ENCODE measurements at places on chromosomes 1 and 21.
A peak's percentile ranks its signal among the peaks of the same experiment; 100 is the strongest.

GRCh38 chr1:174164826-174165225 lies 5.5 kb downstream of the RABGAP1L start:
- no peak for DNase-seq

GRCh38 chr1:241145881-241146280 lies 211.1 kb downstream of the RGS7 start:
- no peak for DNase-seq

DNA sequence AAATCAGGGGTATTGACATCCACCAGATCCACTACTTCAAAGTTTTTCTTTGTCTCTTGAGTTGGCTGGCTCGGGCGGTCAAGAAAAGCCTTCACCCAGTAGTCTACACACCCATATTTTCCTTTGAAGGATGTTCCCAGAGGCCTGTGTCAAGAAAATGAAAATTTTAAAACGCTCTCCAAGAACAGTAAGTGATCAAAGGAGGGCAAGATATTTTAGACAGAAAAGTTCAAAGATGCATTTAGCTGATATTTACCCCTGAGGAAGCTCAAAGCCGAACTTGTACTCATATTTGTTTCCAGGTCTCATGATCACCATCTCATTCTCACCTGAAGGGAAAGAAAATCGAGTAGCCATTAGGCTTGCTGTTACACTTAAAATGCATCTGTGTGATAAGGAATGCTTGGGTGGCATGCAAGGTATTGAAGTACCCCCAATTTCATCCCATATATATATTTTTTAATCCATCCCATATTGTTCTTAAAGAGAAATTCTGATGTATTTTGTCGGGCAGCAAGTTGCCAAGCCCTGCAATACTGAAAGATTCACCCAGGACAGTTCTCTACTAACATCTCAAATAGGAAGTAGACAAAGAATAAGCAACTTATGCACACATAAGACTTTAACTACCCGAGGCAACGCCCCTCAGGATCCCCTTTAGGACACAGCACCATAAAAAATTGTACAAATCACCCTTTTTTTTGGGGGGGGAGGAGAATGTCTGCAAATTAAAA lies 1.1 kb downstream of the TXNIP start:
- no peak for DNase-seq

DNA sequence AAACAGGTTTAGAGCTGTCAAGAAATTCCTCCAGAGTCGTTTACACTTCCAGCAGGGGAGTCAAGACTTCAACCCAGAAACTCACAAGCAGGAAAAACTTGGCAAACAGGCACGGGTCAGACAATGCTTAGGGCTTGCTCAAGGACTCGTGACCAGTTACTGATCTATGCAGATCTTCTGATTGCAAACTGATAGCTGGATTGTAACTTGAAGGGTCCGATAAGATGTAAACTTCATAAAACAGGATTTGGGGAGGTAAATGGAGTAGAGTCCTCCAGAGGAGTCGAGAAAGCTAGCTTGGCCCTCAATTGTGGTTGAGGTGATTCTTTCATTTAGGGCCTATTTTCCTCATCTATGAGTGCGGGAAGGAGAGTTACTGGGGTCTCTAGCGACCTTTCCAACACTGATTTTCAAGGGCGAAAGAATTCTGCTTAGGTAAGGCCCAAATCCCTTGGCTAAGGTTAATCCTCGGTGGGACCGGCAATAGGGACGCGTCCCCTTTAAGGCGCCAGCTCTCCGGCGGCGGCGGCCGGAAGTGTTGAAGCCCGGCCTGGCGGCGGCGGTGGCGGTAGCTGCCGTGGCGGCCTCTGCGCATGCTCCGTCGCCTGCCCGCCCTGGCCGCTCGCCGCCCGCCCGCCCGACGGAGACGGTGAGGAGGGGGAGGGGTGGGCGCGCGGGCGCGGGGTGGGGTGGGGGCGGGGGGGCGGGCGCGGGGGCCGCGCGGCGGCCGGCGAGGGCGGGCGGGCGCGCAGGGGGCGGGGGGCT lies at the start of gene GMEB1:
TSS of gene GMEB1 (plus strand) at position 594 of the 765 bp plus-strand sequence. CDS start 14,829 bp downstream, outside the sequence.
- DNase-seq: peak; percentile 54

GRCh38 chr1:197967066-197967465 lies 49.9 kb downstream of the LHX9 start:
- no peak for DNase-seq

- no peak for DNase-seq
Measured at GRCh38 chr1:7632176-7632575, 138.9 kb upstream of the VAMP3 start.

GRCh38 chr1:89519779-89520358 lies 4.8 kb upstream of the LRRC8B start:
- no peak for DNase-seq

DNA sequence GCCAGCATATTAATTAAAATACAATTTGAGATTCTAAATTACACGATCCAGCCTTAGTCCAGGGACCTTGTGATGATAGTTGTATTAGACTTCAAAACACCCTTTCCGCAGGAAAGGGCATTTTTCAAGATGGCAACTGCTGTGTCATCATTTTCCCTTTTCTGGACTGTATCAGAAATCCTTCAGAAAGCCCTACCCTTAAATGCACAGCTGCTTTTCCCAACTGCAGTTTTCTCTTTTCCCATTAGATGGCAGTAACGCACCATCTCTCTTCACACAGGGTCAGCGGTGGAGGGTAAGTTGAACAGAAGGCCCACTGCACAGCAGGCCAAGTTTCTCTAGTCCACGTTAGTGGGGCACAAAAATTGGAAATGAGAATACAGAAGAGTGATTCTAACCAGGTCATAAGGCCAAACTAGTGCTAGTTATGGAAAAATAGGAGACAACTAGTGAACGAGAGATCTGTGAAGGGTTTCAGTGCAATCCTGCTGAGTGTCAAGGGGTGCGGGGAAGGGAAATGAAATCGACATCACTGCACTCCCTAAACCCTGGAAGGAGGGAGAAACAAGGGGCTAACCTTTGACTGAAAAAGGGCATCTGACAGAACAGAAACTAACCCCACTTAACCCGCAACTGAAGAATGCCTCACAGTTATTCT lies 22.1 kb upstream of the TDRD10 start:
- no peak for DNase-seq

DNA sequence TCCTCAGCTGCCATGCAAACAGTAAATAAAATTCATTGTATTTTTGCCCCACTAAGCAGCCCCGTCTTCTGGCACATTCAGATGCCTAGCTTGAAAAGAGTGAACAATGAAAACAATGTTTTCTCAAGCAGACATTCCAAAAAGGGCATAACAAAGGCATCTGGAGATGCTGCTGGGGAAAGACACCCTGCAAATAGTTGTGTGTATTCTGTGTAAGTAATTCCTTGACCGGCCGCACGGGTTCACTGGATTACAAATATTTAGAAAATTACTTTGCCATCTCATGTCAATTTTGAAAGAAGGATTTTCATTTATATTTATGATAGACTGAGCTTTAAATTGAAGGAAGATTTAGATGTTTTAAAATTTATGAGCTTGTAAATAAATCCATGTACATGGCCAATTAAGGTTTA lies 142.2 kb downstream of the SLC45A1 start:
- no peak for DNase-seq

DNA sequence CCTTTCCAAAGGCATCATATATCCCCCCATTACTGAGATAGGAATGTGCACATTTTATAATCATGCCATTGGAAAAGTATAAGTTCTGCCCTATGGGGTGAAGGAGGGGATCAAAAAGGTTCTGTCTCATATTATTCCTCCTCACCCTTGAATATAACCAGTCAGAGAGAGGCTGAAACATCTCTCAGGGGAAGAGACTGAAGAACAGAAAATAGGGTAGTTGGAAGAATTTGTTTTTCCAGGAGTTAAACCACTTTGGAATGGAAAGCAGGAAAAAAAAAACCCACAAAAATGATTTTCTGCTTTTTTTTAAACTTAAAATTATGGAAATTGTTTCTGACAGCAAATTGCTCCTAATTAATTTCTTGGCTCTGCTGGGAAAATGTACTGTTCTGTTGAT lies 52.8 kb upstream of the BEND5 start:
- no peak for DNase-seq
